Naive thymus-derived CD4-positive, alpha-beta T cell (primary cell): ENCODE measurements at places on chromosomes 5 and 9. TPM values are rescaled to one million over a fixed set of nuclear protein-coding genes. Genes with fewer than 3 reads are reported as not detected.

Gene C9
- not detected in 2 replicates for total RNA-seq

Gene ELP1
- total RNA-seq = 25.1 TPM

Gene ZER1
- total RNA-seq = 29.4 TPM

Gene NPR3
- not detected in 2 replicates for total RNA-seq

Gene AK1
- 54.6 TPM for total RNA-seq

Gene RLN1
- 0.71 TPM for total RNA-seq
